ENCODE measurements at places on chromosomes 3 and 15.

DNA sequence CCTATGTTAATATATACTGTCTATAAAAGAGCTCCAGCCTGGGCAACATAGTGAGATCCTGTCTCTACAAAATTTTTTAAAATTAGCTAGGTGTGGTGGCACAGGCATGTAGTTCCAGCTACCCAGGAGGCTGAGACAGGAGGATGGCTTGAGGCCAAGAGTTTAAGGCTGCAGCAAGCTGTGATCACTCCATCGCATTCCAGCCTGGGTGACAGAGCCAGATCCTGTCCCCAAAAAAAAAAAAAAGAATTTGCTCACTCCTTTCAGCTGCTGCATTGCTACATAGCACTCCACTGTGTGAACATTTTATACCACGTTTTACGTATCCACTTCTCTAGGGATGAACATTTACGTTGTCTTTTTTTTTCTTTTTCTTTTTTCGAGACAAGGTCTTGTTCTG lies 6.0 kb upstream of the TSEN2 start:
- no peak for DNase-seq

- DNase-seq, result no peak
Observed at GRCh38 chr15:68051109-68051508, 3.0 kb upstream of the PIAS1 start.

- no peak for DNase-seq
Observed at GRCh38 chr3:102532901-102533300, 98.1 kb downstream of the ZPLD1 start.

GRCh38 chr15:38651328-38652038 lies 86.9 kb upstream of the RASGRP1 start:
- no peak for DNase-seq

- DNase-seq, result no peak
Observed at GRCh38 chr3:168272343-168272985, 176.7 kb upstream of the GOLIM4 start.

All from activated CD4-positive, alpha-beta T cell treated with anti-CD3 and anti-CD28 coated beads for 24 hours (primary cell).